COR-L47 (cell line): ENCODE measurements at places on chromosomes 2 and 18.

DNA sequence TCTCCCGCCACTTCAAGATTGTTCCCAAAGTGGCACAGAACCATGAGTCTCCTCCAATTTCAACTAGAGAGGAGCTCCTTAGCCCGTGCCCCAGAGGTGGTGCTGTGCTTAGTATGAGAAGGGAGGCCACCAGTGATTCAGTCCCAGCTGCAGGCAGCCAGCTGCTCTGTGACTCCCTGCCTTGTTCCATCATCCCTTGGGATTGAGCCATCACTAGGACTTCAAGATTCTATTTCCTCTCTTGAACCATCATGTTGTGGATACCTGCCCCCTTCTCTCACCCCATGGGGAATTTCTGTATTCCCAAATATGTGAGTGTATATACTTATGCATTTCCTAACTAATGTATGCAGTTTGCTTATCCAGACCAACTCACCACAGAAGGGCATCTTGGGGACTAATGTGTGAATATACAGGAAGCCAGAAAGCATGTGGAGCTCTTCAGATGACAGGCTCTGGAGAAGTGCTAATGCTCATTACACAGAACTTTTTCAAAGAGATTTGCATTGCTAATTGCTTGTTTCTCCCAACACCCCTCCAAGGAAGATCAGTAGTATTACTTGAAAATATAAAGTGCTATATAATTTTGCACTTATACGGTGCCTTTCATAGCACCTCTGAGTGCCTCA lies 111.0 kb upstream of the MAP3K20 start:
- DNase-seq, result no peak

- DNase-seq, result peak; percentile 98
These were observed 46.6 kb upstream of the TPO start for GRCh38 chr2:1366546-1367134.

GRCh38 chr2:112947374-112947773 lies 30.4 kb upstream of the IL36G start:
- DNase-seq, result no peak

DNA sequence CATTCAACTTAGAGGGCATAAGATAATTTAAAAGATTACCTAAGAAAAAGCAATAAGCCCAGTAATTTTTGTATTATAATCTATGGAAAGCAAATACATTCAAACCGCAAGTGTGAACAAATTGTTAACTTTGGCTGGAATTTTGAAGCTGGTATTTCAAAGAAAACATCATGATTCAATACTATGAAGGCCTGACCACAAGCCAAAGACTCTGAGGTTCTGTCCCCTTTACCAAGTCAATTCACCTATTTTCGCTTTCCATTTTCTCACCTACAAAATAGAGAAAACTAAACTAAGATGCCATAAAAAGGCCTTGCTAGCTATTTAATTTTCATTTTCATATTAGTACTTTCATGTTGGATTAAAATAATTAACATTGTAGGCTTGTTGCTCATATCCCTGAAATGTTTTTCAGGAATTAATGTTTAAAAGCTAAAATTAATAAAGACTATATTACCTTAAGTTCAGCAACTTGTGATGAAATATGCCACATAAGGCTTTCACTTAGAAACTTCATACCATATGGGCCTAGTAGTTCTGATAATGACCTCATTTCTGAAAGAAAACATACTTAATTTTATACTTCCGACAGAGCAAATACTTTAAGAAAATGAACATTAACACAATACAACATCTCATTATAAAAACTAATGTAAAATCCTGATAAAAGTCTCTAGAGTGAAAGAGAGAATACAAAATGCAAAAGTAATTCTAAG lies 85.7 kb upstream of the FRZB start:
- DNase-seq, result no peak

DNA sequence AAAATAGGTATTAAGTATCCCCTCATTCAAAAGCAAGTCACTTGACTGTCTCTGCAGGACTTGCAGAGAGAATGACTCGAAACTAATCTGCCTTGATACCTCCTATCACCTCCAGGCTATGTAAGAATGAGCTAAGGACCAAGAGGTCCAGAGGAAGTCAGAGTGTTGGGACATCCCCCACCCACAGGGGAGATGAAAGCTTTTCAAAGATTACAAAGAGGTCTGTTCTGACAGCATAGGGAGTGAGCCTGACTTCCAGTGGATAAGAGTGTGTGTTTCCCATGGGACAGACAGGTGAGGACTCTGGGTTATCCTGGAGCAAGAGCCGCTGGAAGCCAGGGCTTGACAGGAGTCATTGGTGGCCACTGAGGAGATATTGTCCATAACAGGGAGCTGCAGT lies 85.0 kb upstream of the TACR1 start:
- no peak for DNase-seq
